Esophagus muscularis mucosa (tissue), 4 donors: ENCODE measurements at places on chromosomes 16 and 17. TPM values are rescaled to one million over a fixed set of nuclear protein-coding genes. Genes with fewer than 3 reads are reported as not detected.

GRCh38 chr17:67021743-67022450 is 22.5 kb upstream of the CACNG1 start:
- no peaks in the 10 kb centered on the region for H3K4me1 ChIP-seq
- H3K27me3 ChIP-seq = no peaks in the 10 kb centered on the region
- H3K36me3 ChIP-seq = no peaks in the 10 kb centered on the region
- DNase-seq = no peak
- no peak overlapping the region for H3K4me3 ChIP-seq

PAQR4 gene
- 2.2 TPM for total RNA-seq

DNA sequence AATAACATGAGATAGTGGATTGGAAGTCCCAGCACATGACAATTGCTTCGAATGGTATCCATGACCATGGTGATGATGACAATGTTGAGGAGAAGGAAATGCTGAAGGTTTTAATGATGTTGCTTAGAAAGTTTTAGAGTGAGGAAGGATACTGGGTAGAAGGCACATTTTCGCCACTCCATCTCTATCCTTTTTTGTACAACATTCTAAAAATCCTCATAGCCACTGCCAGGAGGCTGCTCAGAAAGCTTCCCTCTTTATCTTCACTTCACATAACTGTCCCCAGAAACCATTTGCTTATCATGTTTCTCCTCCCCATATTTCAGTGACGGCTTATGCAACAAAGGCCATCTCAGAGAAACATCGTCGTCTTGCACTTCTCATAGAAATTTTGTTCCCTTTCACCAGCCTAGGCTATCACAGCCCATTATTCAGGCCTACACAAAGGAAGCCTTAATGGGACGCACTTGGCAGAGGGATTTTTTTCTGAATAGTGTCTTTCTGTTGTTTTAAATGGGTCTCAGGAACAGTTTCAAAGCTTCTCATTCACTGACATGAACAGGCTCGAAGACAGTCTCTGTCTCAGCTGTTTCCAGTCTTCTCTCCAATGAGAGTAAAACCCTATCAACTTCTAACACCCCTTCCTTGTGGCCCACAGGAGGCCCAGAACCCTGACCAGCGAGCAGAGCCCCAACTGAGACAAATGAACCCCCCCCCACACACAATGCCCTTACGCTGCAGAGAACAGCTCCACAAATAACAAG is 506.7 kb downstream of the HAPSTR1 start:
- no peak for DNase-seq
- H3K27me3 ChIP-seq = no peaks in the 10 kb centered on the region
- H3K4me1 ChIP-seq = no peaks in the 10 kb centered on the region
- no peak overlapping the region for H3K4me3 ChIP-seq

EVPL gene
- total RNA-seq = 1.2 TPM

SEPTIN12 gene
- not detected for total RNA-seq

RAB26 gene
- total RNA-seq = not detected

- no peak for DNase-seq
- no peak overlapping the region for H3K27ac ChIP-seq
- no peaks in the 10 kb centered on the region for H3K36me3 ChIP-seq
These were observed 14.4 kb upstream of the MEAK7 start for GRCh38 chr16:84518804-84519341.

DNA sequence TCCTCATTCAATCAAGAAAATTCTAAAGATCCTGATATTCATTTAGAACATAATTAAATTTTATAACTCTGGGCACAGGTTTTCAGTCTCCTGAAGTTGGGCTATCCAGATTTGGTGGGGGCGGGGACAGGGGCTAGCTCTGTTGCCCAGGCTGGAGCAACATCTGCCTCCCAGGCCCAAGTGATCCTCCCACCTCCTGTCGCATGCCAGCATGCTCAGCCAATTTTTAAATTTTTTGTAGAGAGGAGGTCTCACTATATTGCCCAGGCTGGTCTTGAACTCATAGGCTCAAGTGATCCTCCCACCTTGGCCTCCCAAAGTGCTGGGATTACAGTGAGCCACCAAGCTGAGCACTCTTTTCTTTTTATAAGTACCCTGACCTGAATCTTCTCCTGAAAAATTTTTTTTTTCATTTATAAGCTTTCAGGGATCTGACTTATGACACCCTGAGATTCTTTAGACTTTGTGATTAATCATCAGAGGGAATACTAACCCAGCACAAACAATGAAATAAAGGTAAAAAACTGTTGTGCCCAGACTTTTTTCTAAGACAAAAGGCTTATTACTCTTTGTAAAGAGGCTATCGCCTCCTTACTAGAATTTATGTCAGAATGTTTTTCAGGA is 62.6 kb downstream of the TUBD1 start:
- H3K4me1 ChIP-seq = peaks cover 37% of the 10 kb centered on the region
- H3K4me3 ChIP-seq = no peak overlapping the region
- H3K27me3 ChIP-seq = no peaks in the 10 kb centered on the region
- H3K27ac ChIP-seq = peak overlapping the region; percentile 83

PDXDC1 gene
- 89.4 TPM for total RNA-seq

DNA sequence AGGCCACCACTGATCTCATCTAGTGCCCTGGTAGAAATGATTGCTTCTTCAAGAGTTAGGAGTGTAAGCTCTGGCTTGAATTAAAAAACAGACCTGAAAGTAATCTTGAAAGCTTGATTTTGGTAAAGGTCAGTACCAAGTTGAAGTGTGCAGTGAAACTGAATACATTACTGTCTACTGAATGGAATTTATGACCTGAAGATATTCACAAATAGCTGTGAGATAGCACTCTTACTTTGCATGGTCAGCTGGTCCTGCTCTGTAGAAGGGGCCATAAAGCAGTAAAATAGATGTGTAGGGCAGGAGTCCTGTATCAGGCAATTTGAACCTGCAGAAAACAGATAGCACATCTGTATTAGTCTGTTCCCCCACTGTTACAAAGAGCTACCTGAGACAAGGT is 78.6 kb downstream of the MYH13 start:
- H3K4me3 ChIP-seq = no peak overlapping the region
- no peaks in the 10 kb centered on the region for H3K36me3 ChIP-seq
- no peak overlapping the region for H3K27ac ChIP-seq
- no peak for DNase-seq
- H3K27me3 ChIP-seq = no peaks in the 10 kb centered on the region
- no peaks in the 10 kb centered on the region for H3K4me1 ChIP-seq

FTSJ3 gene
- 46.8 TPM for total RNA-seq

DNA sequence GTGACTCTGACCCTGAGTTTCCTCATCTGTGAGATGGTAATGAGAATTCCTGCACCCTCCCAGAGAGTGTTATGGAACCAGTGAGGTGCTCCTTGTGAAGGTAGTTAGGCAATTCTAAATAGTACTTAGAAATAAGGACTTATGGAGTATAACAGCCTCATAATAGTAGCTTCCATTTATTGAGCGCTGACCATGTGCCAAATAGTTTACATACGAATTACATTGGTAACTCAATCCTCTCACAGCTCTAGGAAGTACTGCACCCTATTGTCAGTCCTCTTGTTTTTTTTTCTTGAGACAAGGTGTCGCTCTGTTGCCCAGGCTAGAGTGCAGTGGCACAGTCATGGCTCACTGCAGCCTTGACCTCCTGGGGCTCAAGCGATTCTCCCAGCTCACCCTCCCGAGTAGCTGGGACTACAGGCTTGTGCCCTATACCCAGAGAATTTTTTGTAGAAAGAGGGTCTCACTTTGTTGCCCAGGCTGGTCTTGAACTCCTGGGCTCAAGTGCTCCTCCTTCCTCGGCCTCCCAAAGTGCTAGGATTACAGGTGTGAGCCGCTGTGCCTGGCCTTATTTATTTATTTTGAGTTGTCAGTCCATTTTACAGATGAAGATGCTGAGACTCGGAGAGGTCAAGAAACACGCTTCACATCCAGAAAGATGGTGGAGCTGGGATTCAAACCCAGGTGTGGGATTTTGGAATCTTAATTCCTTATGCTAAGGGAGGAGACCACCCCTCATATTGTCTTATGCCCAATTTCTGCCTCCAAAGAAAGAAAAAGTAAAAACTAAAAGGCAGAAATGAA is 2.9 kb downstream of the TNS4 start:
- H3K4me1 ChIP-seq = peaks cover 38% of the 10 kb centered on the region
- H3K27me3 ChIP-seq = no peaks in the 10 kb centered on the region
- no peak for DNase-seq
- H3K4me3 ChIP-seq = no peak overlapping the region

MYCBPAP gene
- total RNA-seq = 1.2 TPM

DNA sequence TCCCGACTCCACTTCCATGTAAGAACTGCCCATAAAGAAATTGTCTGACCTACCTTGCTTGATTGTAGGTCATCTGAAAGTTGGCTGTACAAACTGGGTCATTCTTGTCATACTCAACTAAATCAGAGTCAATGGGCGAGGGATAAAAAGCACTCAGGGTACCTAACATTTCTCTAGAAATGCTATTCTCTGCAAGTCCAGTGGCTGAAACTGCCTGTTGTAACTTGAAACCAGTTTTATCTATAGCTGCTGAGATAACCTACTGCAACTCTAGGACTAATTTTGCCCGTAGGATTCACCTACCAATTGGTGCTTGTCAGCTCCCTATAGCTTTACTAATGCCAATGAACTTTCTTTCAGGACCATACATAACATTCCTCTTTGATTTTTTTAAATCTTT is 100.1 kb upstream of the GRIN2A start:
- no peaks in the 10 kb centered on the region for H3K27me3 ChIP-seq
- H3K4me3 ChIP-seq = no peak overlapping the region
- no peaks in the 10 kb centered on the region for H3K36me3 ChIP-seq
- no peak for DNase-seq
- no peaks in the 10 kb centered on the region for H3K4me1 ChIP-seq

DNA sequence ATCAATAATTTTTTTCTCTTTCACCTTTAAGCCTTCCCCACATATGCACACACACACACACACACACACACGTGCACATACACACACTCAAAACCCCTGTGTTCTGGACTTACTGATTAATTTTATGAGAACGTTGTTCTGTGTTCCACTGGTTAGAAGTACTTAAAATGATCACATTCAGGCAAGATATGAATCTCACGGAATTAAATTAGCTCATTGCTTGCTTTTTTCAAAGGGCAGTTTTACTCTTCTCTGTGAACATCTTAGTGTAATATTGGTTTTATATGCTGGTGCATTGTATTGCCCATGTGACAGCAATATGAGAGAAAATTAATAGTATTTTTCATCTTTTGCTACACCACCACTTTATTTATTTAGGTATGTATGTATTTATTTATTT is 377.3 kb upstream of the RBFOX1 start:
- H3K36me3 ChIP-seq = no peaks in the 10 kb centered on the region
- no peak overlapping the region for H3K4me3 ChIP-seq
- DNase-seq = no peak
- H3K27ac ChIP-seq = no peak overlapping the region
- H3K27me3 ChIP-seq = no peaks in the 10 kb centered on the region

GRCh38 chr17:58527949-58528348 is 13.5 kb upstream of the MTMR4 start:
- no peak for DNase-seq
- peaks cover 38% of the 10 kb centered on the region for H3K4me1 ChIP-seq
- no peaks in the 10 kb centered on the region for H3K27me3 ChIP-seq
- H3K36me3 ChIP-seq = no peaks in the 10 kb centered on the region
- no peak overlapping the region for H3K4me3 ChIP-seq
- peak overlapping the region; percentile 9 for H3K27ac ChIP-seq

ABCA9 gene
- total RNA-seq = 25.3 TPM

DNA sequence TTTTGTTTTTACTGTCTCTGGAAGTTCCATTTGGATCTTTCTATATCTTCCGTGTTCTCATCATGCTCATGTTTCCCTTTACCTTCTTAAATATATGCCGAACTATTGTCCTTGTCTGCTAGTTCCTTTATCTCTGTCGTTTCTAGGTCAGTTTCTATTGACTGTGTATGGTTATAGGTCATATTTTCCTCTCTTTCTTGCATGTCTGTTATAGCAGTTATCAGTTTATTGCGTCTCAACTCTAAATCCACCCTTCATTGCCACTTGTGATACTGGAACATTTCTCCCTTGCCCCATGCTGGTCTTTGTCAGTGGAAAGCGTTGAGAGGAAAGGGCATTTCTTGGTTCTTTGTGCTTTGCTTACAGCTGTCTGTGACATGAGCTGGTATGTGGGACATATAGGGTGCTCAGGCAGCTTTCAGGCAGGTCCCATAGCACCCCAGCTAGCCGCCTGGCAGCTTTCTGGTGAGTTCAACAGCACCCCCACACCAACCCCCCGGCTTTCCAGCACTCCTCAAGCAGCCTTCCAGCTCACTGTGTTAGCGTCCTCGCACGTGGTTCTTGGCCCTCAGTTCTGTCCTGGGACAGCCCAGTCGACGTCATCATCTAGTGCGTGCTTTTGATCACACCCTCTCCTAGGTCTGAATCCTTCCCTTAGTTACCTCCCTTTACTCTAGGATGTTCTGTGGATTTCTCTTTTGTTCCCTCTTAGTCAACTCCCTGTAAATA is 15.4 kb upstream of the DNASE1 start:
- H3K27me3 ChIP-seq = no peaks in the 10 kb centered on the region
- no peak overlapping the region for H3K4me3 ChIP-seq
- peaks cover 9% of the 10 kb centered on the region for H3K4me1 ChIP-seq
- no peak overlapping the region for H3K27ac ChIP-seq
- H3K36me3 ChIP-seq = peaks cover 37% of the 10 kb centered on the region

PTGES3L gene
- 14.7 TPM for total RNA-seq

AANAT gene
- total RNA-seq = not detected

GRCh38 chr16:657487-657886 is 8.3 kb downstream of the WDR90 start:
- peaks cover 62% of the 10 kb centered on the region for H3K36me3 ChIP-seq
- no peaks in the 10 kb centered on the region for H3K27me3 ChIP-seq
- no peak overlapping the region for H3K4me3 ChIP-seq
- peaks cover 20% of the 10 kb centered on the region for H3K4me1 ChIP-seq
- no peak overlapping the region for H3K27ac ChIP-seq

- H3K4me1 ChIP-seq = no peaks in the 10 kb centered on the region
- no peaks in the 10 kb centered on the region for H3K36me3 ChIP-seq
- no peak overlapping the region for H3K27ac ChIP-seq
- H3K27me3 ChIP-seq = no peaks in the 10 kb centered on the region
- no peak overlapping the region for H3K4me3 ChIP-seq
These were observed 634.6 kb upstream of the SOX9 start for GRCh38 chr17:71486261-71486660.

DNA sequence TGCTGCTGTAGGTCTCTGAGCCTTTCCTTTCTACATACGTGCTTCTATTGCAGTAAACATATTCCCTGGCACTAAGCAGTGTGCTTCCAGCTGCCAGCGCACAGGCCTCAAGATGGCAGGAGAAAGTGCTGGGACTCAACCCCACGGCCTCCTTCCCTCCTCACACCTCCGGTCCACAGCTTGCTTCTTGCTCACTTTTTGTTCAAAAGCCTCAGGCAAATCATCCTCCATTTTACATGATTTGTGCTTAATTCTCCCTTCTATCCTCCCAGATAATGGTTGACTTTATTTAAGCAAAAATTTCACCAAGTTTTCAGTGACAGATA is 5.4 kb downstream of the CDK5R1 start:
- H3K4me1 ChIP-seq = peaks cover 22% of the 10 kb centered on the region
- no peak overlapping the region for H3K4me3 ChIP-seq
- no peak overlapping the region for H3K27ac ChIP-seq
